ENCODE measurements at places on chromosomes 6 and 20. TPM values are rescaled to one million over a fixed set of nuclear protein-coding genes. Genes with fewer than 3 reads are reported as not detected.

SLC17A1 gene
- total RNA-seq, result not detected

PGC gene
- not detected for total RNA-seq

TMEM244 gene
- total RNA-seq, result not detected

DNA sequence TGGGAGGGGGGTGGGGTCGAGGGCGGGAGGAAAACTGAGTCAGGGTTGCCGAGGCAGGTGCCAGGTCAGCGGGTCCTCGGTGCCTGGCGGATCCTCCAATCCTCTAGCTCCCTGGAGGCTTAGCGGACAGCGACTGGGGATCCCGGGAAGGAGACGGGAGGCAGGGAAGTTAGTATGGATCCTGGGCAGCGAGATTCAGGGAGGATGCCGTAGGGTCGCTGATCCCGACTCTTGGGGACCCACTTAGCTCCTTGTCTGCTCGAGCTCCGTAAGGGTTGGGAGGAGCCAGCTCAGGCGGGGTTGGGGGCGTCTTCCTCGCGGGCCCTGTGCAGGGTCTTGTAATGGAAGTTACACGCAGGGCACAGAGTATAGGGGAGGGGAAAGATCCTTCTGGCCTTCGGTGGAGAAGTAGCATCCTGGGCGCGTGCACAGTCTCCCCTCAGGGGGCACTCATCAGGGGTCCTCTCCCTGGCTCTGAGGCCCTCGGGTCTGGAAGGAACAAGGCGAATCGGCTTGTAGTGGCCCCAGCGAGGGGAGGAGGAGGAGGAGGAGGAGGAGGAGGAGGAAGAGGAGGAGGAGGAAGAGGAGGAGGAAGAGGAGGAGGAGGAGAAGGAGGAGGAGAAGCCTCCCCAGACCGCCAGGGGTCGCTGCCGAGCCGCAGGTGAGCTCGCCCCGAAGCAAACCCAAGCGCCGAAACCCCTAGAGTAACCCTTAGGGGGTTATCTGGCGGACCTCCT lies 6.4 kb upstream of the SLC12A5 start:
- H3K4me3 ChIP-seq, result peak overlapping the region; percentile 78
- H3K36me3 ChIP-seq, result no peaks in the 10 kb centered on the region
- no peak overlapping the region for H3K27ac ChIP-seq
- H3K27me3 ChIP-seq, result peaks cover 61% of the 10 kb centered on the region

GRCh38 chr20:3011752-3012151 lies 31.7 kb upstream of the GNRH2 start:
- DNase-seq, result no peak
- peaks cover 31% of the 10 kb centered on the region for H3K36me3 ChIP-seq
- no peaks in the 10 kb centered on the region for H3K27me3 ChIP-seq
- peaks cover 19% of the 10 kb centered on the region for H3K4me1 ChIP-seq
- H3K4me3 ChIP-seq, result no peak overlapping the region
